ENCODE measurements at places on chromosomes 16 and 17.

- DNase-seq: no peak
Observed at GRCh38 chr17:923633-924032, 55.9 kb downstream of the NXN start.

GRCh38 chr17:61404663-61404912, 4.9 kb downstream of the TBX2 start:
- no peak for DNase-seq

GRCh38 chr17:16987066-16987829, 15.3 kb upstream of the TNFRSF13B start:
- no peak for DNase-seq

DNA sequence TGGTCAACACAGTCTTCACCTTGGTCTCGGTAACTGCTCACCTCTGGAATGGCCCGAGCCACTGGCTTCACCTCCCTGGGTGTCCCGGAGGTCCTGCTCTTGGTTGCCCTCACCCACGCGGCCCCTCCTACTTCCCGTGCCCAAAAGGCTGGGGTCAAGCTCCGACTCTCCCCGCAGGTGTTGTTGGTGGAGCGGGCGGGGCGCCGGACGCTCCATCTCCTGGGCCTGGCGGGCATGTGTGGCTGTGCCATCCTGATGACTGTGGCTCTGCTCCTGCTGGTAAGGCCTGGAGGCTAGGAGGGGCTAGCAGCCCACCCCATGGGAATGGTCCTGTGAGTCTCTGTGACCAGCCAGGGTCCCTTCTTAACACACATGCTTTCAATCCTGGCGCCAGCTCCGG, 3.4 kb downstream of the SLC2A4 start:
- no peak for DNase-seq

DNA sequence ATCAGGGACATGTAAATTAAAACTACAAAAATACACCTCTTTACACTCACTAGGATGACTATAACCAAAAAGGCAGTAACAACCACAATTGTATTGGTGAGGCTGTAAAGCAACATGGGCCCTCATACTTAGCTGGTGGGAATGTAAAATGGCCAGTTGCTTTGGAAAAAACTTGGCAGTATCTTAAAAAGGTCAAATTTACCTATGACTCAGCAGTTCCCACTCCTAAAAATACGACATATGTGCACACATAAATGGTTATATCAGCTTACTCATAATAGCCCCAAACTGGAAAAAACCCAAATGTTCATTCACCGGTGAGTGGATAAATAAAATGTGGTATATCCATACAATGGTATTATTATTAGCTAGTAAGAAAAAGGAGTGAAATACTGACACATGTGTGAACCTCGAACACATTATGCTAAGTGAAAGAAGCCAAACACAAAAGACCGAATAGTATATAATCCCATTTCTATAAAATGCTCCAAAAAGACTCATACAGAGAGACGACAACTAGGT, 391.4 kb downstream of the NPIPA8 start:
- DNase-seq: no peak

- DNase-seq: no peak
Observed at GRCh38 chr17:56581635-56582627, 11.6 kb upstream of the NOG start.

DNA sequence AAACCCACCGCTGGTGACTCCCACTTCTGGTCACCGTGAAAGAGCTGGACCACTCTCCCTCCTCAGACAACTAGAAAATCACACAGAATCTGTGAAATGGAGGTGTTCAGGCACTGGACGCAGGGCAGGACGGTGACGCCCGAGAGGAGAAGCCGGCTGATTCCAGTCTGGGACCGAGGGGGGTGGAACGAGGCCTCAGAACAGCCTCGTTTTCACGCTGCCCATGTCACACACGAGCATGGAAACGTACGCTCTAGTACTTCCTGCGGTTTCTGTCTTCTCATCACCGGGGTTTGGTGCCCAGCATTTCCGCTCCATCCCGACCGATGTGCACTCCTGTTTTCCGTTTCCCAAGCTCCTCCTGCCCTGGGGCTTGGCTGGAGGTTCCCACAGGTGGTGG, 101.8 kb upstream of the METRNL start:
- DNase-seq: no peak

- DNase-seq: peak; percentile 23
Observed at GRCh38 chr17:76527430-76528111, 9.9 kb downstream of the CYGB start.

DNA sequence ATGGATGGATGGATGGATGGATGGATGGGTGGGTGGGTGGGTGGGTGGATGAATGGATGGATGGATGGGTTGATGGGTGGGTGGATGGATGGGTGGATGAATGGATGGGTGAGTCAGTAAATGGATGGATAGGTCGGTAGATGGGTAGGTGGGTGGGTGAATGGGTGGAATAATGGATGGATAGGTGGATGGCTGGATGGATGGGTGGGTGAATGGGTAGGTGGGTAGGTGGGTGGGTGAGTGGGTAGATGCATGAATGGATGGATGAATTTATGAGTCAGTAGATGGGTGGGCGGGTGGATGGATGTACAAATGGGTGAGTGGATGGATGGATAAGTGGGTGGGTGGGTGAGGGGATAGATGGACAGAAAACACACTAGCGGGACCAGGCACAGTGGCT, 4.9 kb downstream of the ZG16B start:
- DNase-seq: no peak

GRCh38 chr17:12867726-12868125, 78.4 kb downstream of the ARHGAP44 start:
- no peak for DNase-seq

DNA sequence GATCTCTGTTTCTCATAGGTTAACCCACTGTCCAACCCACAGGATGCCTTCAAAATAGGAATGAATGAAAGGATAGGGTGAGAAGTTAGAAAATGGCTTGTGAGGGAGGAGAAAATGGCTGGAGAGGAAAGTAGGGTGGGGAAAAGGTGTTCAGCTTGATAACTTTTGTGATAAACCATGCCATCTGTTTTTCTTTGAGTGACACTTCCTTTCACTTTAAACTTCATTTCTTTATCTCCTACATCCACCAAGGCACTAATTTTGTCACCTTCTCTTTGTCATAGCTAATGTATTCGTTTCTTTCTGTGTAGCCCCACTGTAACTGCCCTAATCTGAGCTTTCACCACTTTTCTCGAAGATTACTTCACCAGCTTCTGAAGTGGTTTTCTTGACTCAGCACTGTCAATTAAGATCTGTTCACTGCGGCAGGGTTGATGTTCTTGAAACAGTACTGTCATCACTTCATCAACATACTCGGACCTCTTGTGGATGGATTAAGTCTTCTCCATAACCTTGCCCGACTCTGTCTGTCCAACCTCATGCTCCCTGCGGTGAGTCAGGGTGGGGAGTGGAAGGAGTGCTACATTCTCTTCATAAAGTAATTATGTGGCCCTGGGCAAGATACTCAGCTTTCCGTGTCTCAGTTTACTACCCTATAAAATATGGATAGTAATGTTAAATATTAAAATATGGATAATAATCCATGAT, 5.5 kb upstream of the KRT10 start:
- no peak for DNase-seq

DNA sequence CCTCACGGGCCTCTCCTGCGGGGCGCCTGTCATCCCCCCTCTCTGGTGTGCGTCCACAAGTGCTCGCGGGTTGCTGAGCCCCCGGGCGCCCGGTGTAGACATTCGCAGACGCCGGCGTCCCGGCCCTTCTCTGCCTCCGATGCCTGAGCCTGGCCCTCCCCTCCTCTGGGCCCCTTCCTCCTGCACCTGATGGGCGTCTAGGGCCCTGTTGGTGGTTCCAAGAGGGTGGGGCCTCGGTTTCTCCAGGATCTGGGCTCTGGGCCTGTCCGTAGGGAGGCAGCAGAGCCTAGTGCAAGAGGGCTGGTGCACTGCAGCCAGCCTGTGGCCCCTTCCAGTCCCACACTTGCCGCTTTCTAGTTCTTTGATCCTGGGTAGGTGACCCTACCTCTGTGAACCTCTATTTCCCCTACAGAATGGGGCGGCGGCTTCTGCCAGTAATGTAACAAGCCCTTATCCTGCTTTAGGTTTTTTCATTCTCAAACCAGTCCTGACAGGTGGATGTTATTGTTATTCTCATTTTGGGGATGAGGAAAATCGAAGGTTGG, 623 bp downstream of the E4F1 start:
- DNase-seq: no peak

DNA sequence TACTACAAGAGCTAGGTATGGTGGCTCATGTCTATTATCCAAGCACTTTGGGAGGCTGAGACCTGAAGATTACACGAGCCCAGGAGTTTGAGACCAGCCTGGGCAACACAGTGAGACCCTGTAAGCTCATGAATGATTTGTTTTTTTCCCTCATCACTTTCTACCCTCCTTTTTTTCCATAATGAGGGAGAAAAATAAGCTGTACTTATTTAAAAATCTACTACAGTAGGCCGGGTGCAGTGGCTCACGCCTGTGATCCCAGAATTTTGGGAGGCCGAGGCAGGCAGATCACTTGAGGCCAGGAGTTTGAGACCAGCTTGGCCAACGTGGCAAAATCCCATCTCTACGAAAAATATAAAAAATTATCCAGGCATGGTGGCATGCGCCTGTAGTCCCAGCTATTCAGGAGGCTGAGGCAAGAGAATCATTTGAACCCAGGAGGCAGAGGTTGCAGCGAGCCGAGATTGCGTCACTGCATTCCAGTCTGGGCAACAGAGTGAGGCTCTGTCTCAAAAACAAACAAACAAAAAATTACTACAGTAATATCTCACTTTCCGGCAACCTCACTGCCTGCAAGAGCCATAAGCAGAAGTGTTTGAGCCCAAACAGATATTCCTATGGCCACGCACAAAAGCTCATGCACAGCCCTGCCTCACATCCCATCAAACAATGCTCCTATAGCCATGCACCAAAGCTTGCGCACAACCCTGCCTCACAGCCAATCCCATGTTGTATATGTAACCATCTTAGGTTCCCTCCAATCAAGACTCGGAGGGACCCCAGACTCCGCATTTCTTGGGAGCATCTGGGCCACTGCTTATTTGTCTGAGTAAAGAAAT, 37.4 kb downstream of the TK2 start:
- DNase-seq: no peak

DNA sequence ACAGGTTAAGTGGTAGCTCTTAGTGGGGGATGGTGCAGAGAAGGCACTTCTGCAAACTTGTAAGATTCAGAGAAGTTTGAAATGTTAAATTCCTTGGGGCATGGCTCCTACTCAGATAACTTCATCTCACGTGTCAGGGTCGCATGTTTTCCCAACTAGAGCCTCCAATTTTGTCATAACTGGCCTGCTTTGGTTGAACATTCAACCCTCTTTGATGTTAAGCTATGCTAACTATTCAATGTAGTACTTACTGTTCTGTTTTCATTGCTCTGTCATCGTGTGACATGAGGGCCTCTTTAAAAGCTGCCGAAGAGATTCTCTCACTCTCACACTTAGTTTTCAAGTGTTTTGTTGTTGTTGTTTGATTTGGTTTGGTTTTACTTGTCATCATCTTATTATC, 280.8 kb downstream of the CDH11 start:
- DNase-seq: no peak

DNA sequence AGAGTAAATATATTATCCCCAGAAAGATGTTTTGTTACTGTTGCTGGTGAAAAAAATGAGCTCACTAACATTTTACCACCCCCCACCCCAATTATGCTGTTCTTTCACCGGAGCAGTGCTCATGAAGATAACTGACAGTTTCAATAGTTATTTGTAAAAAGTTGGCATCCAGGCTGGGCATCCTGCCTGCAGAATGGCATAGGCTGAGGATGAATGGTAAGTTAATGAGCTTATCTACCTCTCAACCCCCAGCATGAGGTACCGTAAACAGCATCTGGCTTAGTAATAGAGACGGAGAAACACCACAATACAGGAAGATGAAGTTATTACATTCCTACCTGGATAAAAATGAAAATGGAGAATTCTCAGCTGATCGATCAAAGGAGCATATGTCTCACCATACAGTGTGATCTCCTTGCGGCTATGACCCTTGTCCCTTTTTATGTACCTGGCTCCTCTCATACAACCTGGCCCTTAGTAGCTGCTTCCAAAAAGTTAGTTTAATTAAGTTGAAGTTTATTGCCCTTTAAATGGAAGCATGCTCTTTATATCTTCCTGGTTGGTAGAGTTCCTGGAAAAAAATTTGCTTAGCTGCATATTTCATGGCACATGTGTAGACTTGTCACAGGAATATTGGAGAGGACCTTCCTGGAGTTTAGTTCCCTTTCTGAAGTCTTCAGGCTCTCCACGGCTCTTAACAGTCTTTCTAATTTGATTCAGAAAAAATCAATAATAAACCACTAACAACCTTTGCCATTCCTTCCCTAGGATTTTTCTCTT, 61.2 kb upstream of the MPHOSPH6 start:
- DNase-seq: no peak

GRCh38 chr17:81518785-81519283, 6.2 kb upstream of the ACTG1 start:
- DNase-seq: no peak

DNA sequence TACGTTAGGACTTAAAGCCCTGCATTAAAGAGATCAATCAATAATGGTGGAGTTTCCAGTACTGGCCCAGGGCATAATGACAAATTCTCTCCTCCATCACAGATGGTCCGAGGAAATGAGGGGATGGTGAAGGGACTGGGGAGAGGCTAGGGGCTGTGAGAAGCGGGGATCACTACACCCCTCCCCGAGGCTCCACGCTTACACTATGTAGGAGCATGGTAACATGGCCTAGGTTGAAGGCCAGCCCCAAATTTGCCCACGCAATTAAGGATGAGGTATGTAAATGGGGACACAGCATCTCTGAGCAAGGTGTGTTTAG, 8.0 kb upstream of the AKTIP start:
- no peak for DNase-seq

GRCh38 chr16:49856672-49857330, 889 bp upstream of the ZNF423 start:
- no peak for DNase-seq

- no peak for DNase-seq
Observed at GRCh38 chr17:6257336-6257735, 177.6 kb downstream of the AIPL1 start.

DNA sequence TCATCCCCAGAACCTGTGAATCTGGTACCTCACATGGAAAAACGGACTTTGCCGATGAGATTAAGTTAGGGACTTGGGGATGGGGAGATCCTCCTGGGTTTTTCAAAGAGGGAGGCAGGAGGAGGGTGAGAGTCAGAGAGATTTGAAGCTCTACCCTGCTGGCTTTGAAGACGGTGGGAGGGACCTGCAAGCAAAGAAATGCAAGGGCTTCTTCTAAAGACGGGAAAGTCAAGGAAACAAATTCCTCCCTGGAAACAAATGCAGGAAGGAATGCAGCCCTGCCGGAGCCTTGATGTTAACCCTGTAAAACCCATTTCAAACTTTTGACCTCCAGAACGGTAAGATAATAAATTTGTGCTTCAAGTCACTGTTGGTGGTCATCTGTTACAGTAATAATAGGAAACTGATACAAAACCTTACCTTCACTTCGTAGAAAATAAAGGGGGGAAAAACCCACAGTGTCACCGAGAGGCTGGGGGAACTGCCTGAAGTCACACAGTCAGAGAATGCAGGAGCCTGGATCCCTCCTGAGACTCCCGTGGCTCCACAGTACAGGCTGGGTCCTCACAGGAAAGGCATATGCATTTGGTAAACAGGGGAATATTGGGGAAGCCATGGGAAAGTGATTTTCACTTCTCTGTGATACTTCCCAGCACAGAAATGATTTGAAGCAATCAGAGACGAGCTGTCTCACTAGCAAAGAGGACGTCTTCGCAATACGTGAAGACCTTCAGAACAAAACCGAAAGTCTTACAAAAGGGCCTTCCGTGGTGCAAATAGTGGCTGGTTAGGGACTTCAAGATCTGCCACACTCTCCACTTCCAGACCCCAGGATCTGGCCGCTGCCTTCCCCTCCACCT, 58.9 kb upstream of the CLEC3A start:
- DNase-seq: no peak

- DNase-seq: no peak
Observed at GRCh38 chr17:51006601-51007000, 114.1 kb downstream of the SPAG9 start.

- DNase-seq: no peak
Observed at GRCh38 chr17:71417142-71417541, 703.7 kb upstream of the SOX9 start.
